CD4-positive, alpha-beta T cell treated with Interleukin-17A for 1 hour (primary cell): ENCODE measurements at places on chromosomes 11 and 22.
A peak's percentile ranks its signal among the peaks of the same experiment; 100 is the strongest.

GRCh38 chr11:11022125-11022730 is 164.4 kb upstream of the ZBED5 start:
- peak; percentile 48 for DNase-seq

- DNase-seq = peak; percentile 48
These were observed 12.8 kb downstream of the BCL9L start for GRCh38 chr11:118912742-118913410.

DNA sequence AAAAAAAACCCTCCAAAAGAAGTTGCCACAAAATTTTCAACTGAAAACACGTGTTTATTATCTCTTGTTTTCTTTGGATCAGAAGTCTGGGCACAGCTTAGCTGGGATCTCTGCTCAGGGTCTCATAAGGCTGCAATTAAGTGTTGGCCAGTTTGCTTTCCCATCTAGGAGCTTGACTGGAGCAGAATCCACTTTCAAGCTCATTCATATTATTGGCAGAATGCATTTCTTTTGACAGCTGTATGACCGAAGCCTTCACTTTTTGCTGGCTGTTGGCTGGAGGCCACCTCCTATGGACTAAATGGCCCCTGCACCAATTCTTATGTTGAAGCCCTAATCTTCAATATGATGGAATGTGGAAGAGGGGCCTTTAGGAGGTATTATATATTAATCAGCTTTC is 139.6 kb downstream of the DDX10 start:
- DNase-seq = no peak

DNA sequence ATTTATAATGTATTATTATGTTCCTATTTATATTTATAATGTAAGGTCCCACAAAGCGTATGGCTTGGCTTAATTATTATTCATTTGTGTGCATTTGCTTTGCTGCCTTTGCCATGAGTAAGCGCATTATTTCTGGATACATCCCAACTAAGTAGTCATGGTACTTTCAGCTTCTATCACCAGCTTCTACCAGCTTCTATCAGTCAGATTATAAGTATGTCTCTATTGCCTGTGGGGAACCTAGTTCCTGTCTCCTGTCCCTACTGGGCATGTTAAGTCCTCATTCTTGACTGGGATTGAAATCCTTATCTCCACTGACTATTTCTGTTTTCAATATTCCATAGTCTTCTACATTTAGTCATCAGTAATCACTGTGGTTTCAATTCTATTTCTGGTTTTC is 33.5 kb upstream of the OR10W1 start:
- no peak for DNase-seq

GRCh38 chr11:85845124-85845631 is 10.0 kb upstream of the CCDC83 start:
- DNase-seq = no peak
